HCT116 (cell line): ENCODE measurements at places on chromosomes 7 and 10. TPM values are rescaled to one million over a fixed set of nuclear protein-coding genes. Genes with fewer than 3 reads are reported as not detected.

DNA sequence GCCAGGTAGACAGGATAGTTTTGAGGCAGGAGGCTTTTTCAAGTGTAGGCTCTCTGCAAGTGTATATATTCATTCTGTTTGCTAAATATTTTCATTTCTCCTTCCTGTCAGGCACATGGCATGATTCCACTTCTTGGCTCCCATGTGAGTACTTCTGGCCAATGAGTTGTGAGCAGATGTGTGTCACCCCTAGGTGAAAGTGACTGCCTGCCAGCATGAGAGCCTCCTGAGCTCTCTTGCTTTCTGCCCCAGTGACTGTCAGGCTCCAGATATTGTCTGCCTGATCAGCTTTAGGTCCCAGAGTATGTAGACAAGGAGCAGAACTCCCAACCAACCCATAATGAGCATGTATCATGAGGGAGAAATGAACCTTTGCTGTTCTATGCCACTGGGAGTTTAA, 257.6 kb upstream of the NPY start:
- 0 out of 2 replicates have a peak, but pooled peaks cover 4% of the 10 kb centered on the region for H3K27me3 ChIP-seq
- no peaks in the 10 kb centered on the region for H3K4me1 ChIP-seq
- DNase-seq: no peak
- no peak overlapping the region for H3K4me3 ChIP-seq

- H3K27ac ChIP-seq: no peak overlapping the region
- H3K4me3 ChIP-seq: no peak overlapping the region
- H3K4me1 ChIP-seq: no peaks in the 10 kb centered on the region
- no peaks in the 10 kb centered on the region for H3K36me3 ChIP-seq
- DNase-seq: no peak
- H3K27me3 ChIP-seq: no peaks in the 10 kb centered on the region
Measured at GRCh38 chr7:153921408-153921807, 130.8 kb upstream of the DPP6 start.

The OPN1SW gene
- total RNA-seq: not detected

DNA sequence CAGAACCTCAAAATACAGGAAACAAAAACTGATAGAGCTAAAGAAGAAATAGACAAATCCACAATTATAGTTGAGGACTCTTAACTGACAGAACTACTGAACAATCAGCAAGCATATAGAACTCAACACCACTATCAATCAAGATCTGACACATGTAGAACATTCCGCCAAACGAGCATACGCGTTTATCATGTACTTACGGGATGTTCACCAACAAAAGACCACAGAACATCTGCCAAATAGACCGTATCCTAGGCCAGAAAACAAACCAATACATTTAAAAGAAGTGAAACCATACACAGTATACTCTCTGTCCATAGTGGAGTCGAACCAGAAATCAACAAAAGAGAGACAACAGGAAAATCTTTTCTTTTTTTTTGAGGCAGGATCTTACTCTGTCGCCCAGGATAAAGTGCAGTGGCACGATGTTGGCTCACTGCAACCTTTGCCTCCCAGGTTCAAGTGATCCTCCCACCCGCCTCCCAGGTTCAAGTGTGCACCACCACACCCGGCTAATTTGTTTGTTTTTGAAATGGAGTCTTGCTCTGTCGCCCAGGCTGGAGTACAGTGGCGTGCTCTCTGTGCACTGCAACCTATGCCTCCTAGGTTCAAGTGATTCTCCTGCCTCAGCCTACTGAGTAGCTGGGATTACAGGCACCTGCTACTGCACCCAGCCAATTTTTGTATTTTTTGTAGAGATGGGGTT, 5.1 kb downstream of the GNA12 start:
- H3K4me3 ChIP-seq: no peak overlapping the region
- H3K36me3 ChIP-seq: peaks cover 5% of the 10 kb centered on the region; the same call in 1 of the 2 replicates
- H3K4me1 ChIP-seq: no peaks in the 10 kb centered on the region
- no peak overlapping the region for H3K27ac ChIP-seq

GRCh38 chr10:60461688-60462087, 72.0 kb upstream of the ANK3 start:
- no peaks in the 10 kb centered on the region for H3K4me1 ChIP-seq
- DNase-seq: no peak
- no peak overlapping the region for H3K4me3 ChIP-seq
- H3K27ac ChIP-seq: no peak overlapping the region
- no peaks in the 10 kb centered on the region for H3K27me3 ChIP-seq

DNA sequence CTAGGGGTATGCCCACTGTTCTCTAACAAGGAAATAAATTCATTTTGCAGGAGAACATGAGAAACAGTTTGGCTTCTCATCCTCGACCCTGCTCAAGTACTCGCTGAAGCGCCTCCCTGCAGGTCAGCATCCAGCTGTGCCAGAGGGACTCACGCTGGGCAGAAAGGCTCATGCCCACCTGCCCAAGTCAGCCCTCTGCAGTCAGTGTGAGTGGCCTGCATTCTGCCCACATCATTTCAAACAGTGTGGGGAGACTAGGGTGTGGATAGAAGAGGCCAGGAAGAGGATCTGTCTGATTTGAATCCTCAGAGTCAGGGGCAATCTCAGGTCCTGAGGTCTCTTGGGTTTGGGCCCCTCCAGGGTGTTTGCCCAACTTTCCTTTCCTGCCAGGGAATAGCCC, 297.8 kb downstream of the ELMO1 start:
- no peak overlapping the region for H3K4me3 ChIP-seq
- H3K27ac ChIP-seq: no peak overlapping the region
- H3K36me3 ChIP-seq: no peaks in the 10 kb centered on the region
- H3K4me1 ChIP-seq: no peaks in the 10 kb centered on the region
- no peaks in the 10 kb centered on the region for H3K27me3 ChIP-seq

DNA sequence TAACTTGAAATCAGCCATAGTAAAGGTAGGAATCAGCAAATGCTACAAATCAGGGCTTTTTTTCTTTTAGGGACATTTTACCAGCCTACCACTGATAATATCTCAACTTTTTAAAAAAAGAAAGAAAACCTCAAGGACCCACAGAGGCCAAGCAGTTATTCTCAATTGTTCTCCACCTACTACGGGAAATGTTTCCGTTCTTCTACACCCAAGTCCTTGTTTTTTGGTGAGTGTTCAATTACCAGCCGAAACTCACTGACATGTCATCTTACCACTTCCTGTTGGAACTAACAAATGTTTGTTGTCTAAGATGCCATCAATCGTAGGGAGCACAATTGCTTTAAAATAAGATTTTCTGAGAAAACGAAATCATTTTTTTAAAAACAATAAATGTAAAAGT, 50.2 kb upstream of the CDK1 start:
- no peak overlapping the region for H3K27ac ChIP-seq
- H3K27me3 ChIP-seq: no peaks in the 10 kb centered on the region
- no peaks in the 10 kb centered on the region for H3K36me3 ChIP-seq
- DNase-seq: no peak
- peaks cover 13% of the 10 kb centered on the region for H3K4me1 ChIP-seq
- H3K4me3 ChIP-seq: no peak overlapping the region

GRCh38 chr7:125255810-125256209, 326.2 kb upstream of the POT1 start:
- no peaks in the 10 kb centered on the region for H3K27me3 ChIP-seq
- DNase-seq: no peak
- H3K27ac ChIP-seq: no peak overlapping the region
- H3K4me1 ChIP-seq: no peaks in the 10 kb centered on the region
- no peak overlapping the region for H3K4me3 ChIP-seq

The GPRIN2 gene
- 1.7 TPM for total RNA-seq

DNA sequence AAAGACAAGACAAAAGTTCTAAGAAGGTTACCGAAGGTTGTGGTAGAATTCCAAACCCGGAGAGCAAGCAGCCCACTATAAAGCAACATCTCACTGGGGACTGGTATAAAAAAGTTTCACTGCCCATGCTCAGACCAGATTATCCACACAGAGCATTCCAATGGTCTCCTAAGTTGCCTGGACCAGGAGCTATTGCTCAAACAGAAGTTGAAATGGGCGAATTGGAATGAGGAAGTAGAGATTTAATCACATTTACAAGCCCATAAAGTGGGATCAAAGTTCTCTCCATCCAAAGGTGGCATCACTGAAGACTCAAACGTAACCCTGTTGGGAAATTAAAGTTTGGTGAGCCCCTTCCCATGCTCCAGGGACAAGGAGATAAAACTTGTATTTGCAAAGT, 19.8 kb downstream of the OR2F1 start:
- no peak overlapping the region for H3K27ac ChIP-seq
- H3K4me1 ChIP-seq: no peaks in the 10 kb centered on the region
- no peak overlapping the region for H3K4me3 ChIP-seq
- H3K36me3 ChIP-seq: no peaks in the 10 kb centered on the region
- no peaks in the 10 kb centered on the region for H3K27me3 ChIP-seq

The DPP6 gene
- not detected for total RNA-seq

DNA sequence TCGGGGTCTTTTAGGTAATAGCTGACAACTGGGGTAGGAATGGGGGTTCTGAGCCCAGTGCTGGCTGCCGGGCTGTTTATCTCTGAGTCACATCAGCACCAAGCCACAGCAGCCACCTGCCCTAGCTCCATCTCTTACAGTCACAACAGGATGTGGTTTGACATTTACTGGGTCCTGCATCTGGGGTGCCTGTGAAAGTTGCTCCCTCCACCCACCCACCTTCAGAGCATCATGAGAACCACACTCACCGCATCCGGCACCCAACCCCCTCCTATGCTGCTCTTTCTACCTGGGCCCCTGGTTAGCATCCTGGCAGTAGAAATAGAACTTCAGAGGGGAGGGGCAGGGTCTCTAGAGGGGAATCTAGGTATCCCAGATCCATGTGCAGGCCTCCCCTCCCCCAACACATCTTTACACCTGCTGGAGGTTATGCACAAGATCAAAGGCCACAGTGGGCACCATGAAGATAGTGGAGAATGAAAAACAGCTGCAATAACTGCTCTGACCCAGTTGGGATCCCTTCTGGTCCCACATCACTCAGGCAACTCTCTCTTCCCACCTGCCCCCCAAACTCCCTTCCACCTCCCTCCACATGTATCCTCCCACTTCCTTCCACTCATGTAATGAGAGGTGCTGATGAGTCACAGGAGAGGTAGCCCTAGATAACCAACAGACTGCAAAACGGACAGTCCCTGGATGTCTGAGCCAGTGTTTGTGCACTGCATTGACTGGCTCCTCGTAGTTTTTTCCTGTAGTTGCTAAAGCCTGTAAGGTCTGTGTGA, 38.2 kb downstream of the PRSS2 start:
- H3K4me3 ChIP-seq: no peak overlapping the region
- peaks cover 24% of the 10 kb centered on the region for H3K4me1 ChIP-seq
- H3K36me3 ChIP-seq: no peaks in the 10 kb centered on the region
- no peak overlapping the region for H3K27ac ChIP-seq
- DNase-seq: no peak
